ENCODE measurements at places on chromosomes 6 and 20.

GRCh38 chr6:87518453-87518852 is 45.7 kb downstream of the SLC35A1 start:
- no peak for DNase-seq

- no peak for DNase-seq
Observed at GRCh38 chr20:719816-720215, 44.2 kb upstream of the SCRT2 start.

GRCh38 chr6:39166912-39167290 is 51.9 kb upstream of the SAYSD1 start:
- DNase-seq: no peak

- no peak for DNase-seq
Observed at GRCh38 chr6:161200610-161201370, 73.1 kb downstream of the AGPAT4 start.

DNA sequence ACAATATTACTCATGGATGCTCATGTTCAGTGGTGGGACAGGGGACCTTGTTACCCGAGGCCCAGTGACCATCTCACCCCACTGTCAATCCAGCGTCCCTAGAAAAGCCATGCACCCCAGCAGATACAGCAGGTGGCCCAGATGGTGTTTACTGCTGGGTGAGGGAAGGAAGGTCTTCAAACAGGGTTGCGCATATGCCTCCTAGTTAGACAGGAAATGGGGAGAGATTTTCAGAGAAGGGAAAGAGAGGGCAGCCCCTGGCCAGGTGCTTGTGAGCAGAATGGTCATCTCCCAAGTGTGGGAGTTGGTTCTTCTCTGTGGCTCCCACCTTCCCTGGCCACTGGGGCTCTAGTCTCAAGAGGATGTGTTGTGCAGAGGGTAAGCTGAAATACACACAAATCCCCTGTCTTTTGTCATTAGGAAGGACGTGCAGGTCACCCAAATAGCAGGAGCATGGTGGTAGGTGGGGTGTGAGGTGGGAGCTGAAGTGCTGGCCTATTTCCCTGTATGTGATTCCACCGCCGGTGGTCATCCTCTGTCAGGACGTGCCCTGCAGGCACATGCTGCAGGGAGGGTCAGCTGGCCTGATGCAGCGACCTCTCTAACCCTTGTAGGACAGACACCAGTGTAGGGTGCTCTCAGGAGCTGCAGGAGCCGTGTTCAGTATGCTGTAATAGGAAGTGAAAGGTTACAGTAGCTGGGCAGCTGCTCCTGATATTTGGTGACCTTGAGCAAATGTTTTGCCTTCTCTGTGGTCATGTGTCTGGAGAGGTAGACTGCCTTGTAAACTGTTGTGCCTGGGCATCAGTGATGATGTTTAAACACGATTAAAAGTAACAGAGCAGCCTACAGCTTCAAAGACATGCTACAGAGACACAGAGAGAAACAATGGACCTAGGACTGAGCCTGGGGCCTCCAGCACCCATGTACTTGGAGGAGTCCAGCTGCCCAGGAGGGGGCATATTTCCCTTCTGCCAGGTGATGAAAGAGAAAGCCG is 3.2 kb upstream of the CST3 start:
- DNase-seq: no peak

DNA sequence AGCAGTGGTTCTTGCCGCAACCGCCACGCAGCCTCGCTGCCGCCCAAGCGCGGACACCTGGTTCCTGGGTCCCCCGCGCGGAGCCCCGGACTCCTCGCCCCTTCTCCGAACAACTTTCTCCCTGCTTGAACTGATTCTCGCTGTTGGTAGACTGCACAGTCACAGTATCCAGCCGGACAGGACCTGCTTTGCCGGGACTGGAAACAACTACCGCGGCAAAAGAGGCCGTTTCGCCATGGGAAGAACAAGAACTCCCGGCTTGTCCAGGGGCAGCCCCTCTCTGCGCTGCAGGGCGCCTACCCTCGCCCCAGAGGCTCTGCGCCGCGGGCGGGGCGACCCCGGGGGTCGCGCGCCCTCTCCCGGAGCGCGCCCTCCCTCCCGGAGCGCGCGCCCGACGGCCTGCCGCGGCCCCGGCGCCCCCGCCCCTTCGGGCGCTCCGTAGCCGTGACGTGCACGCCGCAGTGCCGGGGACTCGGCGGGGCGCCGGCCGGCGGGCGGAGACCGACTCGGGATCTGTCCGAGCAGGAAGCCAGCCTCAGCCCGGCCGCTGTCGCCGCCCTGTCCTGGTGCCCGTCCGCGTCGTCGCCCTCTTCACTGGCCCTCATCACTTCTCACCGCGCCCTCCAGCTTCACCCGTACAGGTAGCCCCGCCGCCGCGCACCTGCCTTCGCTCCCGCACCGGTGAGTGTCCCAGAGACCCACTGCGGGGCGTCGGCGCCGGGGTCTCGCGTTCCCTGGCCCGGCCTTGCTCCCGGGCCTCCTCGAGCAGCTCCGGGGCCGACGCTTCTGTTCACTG is at the start of gene MYO6:
TSS of gene MYO6 (plus strand) at position 497 of the 796 bp plus-strand sequence. CDS start 68,309 bp downstream, outside the sequence.
- DNase-seq: peak; percentile 48

DNA sequence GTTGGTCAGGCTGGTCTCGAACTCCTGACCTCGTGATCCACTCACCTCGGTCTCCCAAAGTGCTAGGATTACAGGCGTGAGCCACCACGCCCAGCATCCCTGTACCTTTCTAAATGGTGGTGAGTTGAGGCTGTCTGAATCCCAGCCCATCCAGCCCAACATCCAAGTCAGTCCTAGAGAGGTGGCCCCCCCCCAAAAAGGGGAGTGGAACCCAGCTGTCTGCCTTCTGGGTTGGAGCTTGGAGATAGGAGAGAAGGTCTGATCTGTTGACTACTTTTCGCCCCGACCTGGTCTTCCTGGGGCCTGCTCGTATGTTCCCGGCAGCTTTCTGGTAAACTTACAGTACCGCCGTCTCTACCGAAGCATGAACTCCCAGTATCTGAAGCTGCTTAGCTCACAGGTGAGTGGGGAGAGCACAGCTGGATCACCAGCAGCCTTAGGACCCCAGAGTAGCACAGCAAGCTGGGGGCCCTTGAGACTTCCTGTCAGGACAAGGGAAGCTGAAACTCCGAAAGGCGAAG is 5.6 kb downstream of the CTSA start:
- DNase-seq: no peak

DNA sequence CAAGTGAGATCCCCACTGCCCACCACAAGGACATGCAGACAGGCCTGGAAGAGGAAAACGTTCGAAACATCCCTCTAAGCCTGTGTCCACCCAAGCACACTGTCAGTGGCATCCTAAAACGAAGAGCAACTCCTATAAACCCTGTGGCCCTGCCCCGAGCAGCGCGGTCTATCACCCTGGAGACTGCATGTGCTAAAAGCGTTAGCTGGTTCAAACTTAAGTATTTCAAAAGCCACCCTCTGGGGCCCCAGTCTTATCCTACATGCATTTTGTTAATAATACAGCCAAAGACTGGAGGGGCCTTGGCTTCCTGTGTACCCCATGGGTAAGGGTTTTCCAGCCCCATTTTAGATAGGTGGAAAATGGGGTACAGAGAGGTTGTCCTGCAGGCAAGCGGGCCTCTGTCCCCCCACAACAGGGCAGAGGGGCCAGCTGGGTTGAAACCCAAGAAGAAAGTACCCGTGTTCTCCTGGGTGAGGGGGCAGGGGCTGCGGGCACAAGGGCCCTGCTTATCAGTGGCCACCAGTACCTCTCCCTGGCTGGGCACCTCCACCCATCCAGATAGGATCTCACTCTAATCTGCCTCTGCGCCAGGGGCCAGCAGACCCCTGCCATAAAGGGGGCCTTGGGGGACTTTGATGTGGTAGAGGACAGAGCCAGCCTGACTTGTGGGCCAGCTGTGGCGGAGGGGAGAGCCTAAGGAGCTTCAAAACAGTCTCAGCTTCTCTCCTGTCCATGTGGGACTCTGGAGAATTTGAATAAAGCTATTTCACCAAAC is 28.3 kb downstream of the PREX1 start:
- DNase-seq: no peak

DNA sequence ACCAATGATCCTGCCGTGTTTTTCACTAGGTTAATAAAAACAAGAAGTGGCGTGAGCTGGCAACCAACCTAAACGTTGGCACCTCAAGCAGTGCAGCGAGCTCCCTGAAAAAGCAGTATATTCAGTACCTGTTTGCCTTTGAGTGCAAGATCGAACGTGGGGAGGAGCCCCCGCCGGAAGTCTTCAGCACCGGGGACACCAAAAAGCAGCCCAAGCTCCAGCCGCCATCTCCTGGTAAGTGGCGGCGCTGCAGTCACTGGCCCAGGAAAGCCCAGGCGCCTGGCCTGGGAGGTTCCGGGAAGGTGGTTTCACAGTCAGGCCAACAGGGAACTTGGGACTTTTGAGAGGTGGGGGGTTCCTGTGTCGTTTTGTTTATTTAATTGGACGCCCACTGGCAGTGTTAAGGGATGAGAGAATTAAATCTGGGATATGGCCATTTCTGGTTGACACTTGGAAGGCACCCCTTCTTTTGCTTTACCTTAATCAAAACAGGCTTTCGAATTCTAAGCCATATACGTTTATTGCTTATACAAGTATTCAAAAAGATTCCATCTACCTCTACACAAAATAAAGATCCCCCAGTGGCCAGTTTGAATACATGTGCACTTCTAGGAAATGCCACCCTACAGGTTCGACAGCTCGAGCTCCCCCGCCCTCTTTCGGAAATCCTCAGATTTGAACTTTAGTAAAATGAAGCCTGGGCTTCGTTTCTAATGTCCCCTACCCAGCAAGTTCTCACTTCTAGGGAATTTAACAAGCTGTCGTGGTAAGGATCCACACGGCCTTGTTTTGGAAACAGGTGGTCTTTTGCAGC is 138.9 kb downstream of the TMEM242 start:
- peak; percentile 69 for DNase-seq
